Left cardiac atrium (tissue), 4 donors: ENCODE measurements at places on chromosomes 3 and 15. TPM values are rescaled to one million over a fixed set of nuclear protein-coding genes. Genes with fewer than 3 reads are reported as not detected.
A peak's percentile ranks its signal among the peaks of the same experiment; 100 is the strongest.

DNA sequence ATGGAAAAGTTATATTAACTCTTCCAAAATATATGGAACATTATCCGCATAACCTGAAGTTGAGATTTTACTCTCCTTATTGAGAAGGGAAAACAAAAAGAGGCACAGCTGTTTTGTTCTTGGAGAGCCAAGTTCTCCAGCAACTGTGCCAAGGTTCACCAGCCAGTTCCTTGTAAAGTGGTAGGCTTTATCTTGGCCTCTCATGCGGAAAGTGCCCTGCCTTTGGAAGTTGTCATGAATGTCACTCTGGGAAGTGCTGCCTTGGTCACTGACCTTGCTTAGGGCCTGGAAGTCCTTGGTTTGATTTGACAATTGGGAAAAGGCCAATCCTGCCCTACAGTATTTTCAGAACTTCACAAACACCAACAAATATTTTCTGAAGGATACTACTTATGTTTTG is 44.2 kb upstream of the THRB start:
- peak; percentile 26 for DNase-seq

GRCh38 chr3:18415167-18415566 is 10.0 kb downstream of the SATB1 start:
- DNase-seq = no peak

GRCh38 chr3:197371591-197372046 is 73.2 kb upstream of the DLG1 start:
- DNase-seq = no peak

DNA sequence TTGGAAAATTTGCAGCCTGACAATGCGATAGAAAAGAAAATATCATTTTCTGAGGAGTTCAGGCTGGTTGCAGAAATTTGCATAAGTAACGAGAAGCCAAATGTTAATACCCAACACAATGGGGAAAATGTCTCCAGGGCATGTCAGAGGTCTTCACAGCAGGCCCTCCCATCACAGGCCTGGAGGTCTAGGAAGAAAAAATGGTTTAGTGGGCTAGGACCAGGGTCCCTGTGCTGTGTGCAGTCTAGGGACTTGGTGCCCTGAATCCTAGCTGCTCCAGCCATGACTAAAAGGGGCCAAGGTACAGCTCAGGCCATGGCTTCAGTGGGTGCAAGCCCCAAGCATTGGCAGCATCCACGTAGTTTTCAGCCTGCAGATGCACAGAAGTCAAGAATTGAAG is 14.5 kb upstream of the AP4E1 start:
- DNase-seq = no peak

- DNase-seq = no peak
These were observed 20.0 kb upstream of the ZNF148 start for GRCh38 chr3:125395091-125395490.

GRCh38 chr3:138862531-138862923 is 27.8 kb upstream of the PIK3CB start:
- DNase-seq = peak; percentile 23

- DNase-seq = no peak
These were observed 101.8 kb downstream of the NECTIN3 start for GRCh38 chr3:111173328-111173900.

DNA sequence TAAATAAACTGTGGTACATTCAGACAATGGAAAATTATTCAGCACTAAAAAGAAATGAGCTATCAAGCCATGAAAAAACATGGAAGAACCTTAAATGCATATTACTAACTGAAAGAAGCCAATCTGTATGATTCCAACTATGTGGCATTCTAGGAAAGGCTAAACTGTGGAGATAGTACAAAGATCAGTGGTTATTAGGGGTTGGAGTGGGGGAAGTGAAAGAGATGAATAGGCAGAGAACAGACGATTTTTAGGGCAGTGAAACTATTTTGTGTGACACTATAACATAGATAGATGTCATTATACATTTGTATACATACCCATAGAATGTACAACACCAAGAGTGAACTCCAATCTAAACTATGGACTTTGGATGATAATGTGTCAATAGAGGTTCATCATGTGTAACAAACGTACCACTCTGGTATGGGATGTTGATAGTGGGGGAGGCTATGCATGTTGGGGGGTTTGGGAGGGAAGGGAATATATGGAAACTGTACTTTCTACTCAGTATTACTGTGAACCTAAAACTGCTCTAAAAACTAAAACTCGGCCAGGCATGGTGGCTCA is 29.0 kb downstream of the RAB27A start:
- no peak for DNase-seq

DNA sequence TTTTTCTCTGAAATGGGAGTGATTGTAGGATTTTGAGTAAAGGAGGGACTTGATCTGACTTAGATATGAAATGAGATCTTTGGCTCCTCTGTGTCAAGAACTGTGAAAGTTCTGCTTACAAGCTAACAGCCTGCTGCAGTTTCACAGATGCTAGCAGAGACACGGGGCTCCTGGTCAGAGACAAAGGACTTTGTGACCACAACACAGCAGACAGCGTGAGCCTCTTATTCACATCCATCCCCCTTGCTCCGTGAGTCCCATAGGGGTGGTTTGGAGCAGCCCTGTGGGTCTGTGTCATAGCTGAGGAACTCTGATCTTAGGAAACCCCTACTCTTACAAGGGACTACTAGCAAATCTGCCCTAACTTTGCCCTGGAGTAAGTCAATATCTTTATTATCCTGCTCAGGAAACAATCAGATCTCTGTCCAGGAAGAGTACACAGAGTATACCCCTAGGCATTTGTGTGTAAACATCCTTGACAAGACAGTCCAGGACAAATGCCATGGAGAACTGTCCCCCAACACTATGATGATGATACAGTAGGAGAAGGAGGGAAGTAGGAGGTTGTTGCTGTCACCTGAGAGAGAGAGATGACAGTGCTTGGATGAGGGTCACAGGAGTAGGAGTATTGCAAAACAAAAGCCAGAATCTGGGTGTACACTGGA is 80.0 kb downstream of the CLSTN2 start:
- DNase-seq = no peak

DNA sequence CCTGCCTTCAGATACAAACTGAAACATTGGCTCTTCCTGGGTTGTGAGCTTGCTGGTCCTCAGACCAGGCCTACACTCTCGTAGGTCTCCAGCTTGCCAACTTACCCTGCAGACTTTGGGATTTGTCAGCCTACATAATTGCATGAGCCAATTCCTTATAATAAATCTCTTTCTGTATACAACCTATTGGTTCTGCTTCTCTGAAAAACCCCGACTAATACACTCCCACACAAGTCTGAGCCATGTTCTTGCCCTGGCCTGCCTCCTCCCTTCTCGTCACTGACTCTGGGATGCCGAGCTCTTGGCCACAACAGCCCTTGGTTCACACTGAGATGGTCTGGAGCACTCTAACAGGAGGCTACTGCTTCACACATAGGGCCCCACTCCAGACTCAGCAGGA is 9.5 kb downstream of the CYP19A1 start:
- no peak for DNase-seq

GRCh38 chr3:190575437-190576185 is 61.7 kb downstream of the IL1RAP start:
- DNase-seq = no peak

DNA sequence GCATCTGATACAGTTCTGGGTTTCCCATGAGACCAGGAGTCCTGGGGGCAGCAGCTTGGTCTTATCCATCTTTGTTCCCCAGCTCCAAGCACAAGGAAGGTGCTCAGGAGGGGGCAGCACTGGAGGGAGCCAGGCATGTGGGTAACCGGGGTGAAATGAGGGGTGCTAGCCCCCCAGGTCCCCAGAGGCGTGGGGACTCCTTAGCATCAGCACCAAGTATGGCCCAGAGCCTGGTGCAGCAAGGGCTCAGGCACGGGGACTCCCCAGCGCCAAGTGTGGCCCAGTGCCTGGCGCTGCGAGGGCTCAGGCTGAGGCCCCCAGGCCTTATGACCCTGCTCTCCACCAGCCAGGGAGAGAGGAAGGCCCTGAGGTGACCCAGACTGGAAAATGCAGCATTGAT is 94.1 kb downstream of the CHSY1 start:
- no peak for DNase-seq

DNA sequence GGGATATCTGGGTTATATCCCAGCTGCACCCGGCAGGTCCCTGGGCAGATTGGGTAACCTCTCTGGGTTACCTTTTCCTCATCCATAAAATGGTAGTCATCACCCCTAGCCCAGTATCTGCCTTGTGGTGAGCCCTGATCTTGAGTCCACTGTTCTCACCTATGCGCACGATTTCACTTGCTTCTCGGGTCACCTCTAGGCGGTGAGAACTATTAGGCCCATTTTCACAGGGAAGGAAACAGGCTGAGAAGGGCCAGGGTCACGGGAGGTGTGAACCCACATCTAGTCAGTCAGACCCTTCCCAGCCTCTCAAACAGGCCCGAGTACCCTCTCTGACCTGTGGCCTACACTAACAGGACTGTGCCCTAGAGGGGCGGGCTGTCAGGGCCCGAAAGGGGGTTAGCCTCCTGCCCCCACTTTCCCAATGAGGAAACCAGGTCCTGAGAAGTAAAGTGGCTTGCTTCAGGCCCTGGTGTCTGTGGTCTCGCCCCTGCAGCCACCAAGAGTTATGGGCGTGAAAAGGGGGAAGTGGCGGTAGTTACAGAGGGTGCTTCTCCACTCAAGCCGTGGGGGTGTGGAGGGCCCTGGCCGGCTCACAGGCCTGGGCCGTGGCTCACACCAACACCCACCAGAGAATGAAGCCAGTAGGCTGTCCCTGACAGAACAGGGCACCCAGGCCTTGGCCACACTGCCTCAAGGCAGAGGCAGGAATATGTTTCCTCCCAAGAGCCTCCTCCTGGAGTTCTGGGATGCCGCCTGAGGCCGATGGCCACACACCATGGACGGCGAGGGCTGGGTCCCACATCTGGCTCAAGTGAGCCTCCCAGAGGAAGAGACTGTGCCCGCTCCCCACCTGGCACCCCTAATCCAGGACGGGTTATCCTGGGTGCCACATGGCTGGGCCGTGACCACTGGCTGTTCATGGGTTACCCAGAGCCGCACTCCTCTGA is 19.5 kb downstream of the PSTPIP1 start:
- peak; percentile 29 for DNase-seq

DNA sequence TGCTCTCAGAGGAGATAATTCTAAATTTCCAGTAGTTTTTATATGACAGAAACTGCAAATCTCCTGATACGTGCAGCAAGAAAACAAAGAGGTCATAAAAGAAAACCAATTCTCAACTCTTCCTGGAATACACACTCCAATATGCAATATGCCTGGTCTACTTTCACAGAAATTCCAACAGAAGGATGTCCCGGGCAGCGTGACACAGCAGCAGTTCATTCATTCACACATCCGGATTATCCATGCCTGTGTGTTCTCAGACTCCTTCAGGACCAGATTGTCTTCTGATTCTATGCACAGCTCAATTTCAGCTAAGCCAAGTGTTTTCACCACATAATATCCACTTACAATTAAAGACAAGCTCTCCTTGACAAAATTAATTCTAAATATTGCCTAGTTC is 64.3 kb downstream of the FBN1 start:
- DNase-seq = no peak

DNA sequence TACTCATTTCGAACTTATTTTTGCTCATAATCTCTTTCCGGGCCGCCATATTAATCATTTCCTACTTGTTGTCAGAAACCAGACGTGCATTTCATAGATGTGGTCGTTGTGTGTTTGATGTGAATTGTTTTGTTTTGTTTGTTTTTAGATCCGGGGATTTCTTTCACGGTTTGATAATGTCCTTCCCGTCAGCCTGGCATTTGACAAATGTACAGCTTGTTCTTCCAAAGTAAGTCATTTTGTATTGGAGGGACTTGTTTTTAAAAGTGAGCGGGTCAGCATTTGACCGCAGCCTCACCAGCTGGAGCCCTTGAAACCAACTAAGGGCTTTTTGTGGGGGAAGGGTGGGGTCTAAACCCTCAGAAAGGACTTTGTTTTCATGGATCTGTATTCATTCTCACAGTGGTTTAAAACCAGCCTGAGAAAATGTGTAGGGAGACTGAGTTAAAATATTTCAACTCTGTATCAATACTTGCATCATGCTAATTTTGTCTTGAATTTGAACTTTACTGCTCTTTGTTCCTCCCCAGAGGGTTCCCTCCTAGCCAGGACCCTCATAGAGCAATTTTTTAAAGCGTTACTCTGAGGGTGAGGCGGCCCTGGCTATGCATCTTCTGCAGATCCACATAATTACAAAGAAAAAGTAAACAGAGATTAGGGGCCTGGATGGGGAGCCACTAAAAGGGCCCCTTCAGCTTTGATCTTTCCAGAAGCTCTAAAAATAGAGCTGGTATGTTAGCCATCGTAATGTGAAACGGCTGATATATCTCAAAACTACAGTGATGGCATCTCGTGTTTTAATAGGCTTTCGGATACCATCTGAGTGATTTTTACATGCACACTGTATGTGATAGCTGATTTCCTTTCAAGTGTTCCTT is 107.9 kb downstream of the ATG7 start:
- no peak for DNase-seq

GRCh38 chr3:197949191-197949777 is 706 bp upstream of the RPL35A start:
- no peak for DNase-seq

GRCh38 chr3:98027085-98027446 is 8.0 kb downstream of the GABRR3 start:
- no peak for DNase-seq

DNA sequence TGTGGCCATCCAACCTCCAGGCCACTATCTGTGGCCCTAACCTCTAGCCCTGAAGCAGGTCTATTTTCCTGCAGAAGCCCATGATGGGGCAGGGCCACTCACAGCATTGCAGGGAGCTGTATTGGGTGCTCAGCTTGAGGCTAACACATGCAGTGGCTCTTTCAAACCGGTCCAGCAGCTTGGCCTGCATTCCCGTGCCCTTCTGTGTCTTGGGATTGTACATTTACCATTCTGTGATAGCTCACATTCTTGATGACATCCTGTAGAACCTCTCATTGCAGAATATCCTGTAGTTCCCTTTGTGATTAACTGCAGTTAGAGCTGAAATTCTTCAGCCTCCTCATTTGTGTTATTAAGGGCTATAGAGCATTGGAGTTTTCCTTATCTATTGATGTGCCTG is 60.8 kb upstream of the ANKRD34C start:
- DNase-seq = no peak

GRCh38 chr3:15096046-15096445 is 2.9 kb downstream of the RBSN start:
- no peak for DNase-seq

DNA sequence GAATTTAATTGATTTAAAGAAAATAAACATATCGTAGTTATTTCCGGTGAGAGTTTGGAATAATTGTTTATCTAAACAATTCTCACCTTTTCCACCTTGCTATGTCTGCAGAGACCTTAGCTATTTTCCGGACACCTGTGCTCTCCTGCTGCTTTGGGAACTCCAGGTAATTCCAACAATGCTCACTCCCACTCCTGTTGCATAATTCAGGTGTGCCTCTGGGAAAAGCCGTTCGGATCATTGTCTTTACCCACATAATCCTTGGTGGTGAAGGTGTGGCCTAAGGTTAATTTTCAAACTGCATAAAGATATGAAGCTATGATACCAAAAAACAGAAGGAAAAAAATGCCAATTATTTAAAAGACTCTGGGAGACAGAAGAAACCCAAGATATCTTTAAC is 59.4 kb downstream of the LDHAL6B start:
- no peak for DNase-seq

The EPHB1 gene
- 0.85 TPM for total RNA-seq

The GOLGA8T gene
- 1.4 TPM for total RNA-seq

The SYNPR gene
- 10.4 TPM for total RNA-seq

The SLC27A2 gene
- total RNA-seq = 0.10 TPM

The CYB561D2 gene
- total RNA-seq = 7.6 TPM

The PXYLP1 gene
- 10.8 TPM for total RNA-seq

The EEF1AKMT4 gene
- total RNA-seq = 3.1 TPM

The SH2D7 gene
- not detected for total RNA-seq

The SERINC4 gene
- 0.24 TPM for total RNA-seq

The SGO1 gene
- 0.80 TPM for total RNA-seq

The FOXL2 gene
- total RNA-seq = not detected

The OSTN gene
- total RNA-seq = 0.27 TPM

The GTF2A2 gene
- total RNA-seq = 99.1 TPM

The RETNLB gene
- not detected for total RNA-seq

The SCG5 gene
- 0.73 TPM for total RNA-seq

The ANKRD63 gene
- total RNA-seq = not detected
